Tongue (tissue), 3 donors: ENCODE measurements at places on chromosomes 2 and 18. TPM values are rescaled to one million over a fixed set of nuclear protein-coding genes. Genes with fewer than 3 reads are reported as not detected.
A peak's percentile ranks its signal among the peaks of the same experiment; 100 is the strongest.

Gene MTA3
- 36.3 TPM for total RNA-seq

DNA sequence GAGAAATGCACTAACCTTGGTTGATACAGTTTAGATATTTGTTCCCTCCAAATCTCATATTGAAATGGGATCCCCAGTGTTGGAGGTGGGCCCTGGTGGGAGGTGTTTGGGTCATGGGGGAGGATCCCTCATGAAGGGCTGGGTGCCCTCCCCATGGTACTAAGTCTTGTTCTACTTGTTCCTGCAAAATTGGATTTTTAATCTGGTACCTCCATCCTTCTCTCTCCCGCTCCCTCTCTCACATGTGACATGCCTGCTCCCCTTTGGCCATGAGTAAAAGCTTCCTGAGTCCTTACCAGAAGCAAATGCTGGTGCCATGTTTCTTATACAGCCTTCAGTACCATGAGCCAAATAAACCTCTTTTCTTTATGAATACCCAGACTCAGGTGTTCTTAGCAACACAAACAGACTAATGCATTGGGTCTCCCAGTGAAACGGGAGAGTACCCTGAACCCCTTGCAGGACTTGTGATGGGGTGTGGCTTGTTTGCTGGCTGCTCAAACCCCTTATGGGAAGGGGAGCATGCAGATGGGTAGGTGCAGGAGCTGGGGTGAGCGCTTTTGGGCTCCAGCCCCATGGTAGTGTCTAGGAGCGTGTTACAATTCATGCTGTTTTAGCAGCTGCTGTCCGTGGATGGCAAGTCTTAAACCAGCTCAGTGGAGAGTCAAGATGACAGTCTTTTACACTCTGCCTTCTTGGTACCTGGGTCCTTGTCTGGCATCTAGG, 27.2 kb downstream of the FAHD2B start:
- no peak for DNase-seq

Gene STARD6
- not detected for total RNA-seq

Gene FER1L5
- under 0.01 TPM for total RNA-seq

- DNase-seq = no peak
Observed at GRCh38 chr2:116918574-116918973, 895.9 kb upstream of the DDX18 start.

GRCh38 chr18:45370255-45371010, 244.8 kb upstream of the SLC14A2 start:
- DNase-seq = peak; percentile 91

GRCh38 chr2:42923580-42924417, 131.4 kb upstream of the HAAO start:
- no peak for DNase-seq

Gene EGR4
- not detected for total RNA-seq

DNA sequence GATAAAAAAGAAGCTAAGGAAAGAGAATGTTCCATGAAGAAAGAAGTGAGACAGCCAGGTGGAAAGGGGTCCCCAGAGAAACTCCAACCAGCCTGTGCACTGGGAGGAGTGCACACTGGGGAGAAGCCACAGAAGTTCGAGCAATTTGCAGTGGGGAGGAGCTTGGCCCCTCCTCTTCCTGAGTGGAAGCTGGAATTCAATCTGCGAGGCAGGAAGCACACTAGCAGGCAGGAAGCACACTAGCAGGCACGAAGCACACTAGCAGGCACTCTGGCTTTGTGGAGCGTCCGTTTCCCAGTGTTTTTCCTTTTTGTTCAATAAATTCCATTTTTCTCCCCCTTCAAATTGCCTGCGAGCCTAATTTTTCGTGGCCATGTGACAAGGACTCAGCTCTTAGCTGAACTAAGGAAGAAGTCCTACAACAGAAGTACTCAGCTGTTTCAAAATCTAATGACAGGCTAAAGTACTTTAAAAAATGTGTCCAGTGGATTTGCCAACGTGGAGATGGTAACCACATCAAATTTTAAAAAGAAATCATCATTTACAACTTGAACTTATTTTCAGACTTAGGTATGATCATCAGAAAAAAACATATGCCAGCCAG, 21.4 kb upstream of the SPIRE1 start:
- peak; percentile 50 for DNase-seq

- no peak for DNase-seq
Observed at GRCh38 chr2:179538406-179539123, 273.9 kb upstream of the SESTD1 start.

GRCh38 chr2:234288974-234289455, 207.9 kb downstream of the ARL4C start:
- DNase-seq = peak; percentile 74
